Aortic smooth muscle cell (primary cell): ENCODE measurements at places on chromosomes 2 and 18. TPM values are rescaled to one million over a fixed set of nuclear protein-coding genes. Genes with fewer than 3 reads are reported as not detected.

Gene MAPRE3
- 3.6 and 5.7 TPM in 2 replicates for total RNA-seq

Gene IWS1
- total RNA-seq: 45.6 and 48.6 TPM in 2 replicates

Gene AGAP1
- total RNA-seq: 7.9 and 8.0 TPM in 2 replicates

Gene LRATD1
- 0.26 TPM in 1 of 2 replicates, not detected in the other for total RNA-seq

Gene CNOT11
- 15.3 and 16.2 TPM in 2 replicates for total RNA-seq

Gene CFC1
- not detected in 2 replicates for total RNA-seq

Gene CDH20
- total RNA-seq: not detected in 2 replicates

Gene MC5R
- not detected in 2 replicates for total RNA-seq

Gene LYPD6B
- total RNA-seq: not detected in 2 replicates

Gene DSC2
- total RNA-seq: under 0.01 TPM in 1 of 2 replicates, not detected in the other

Gene CEBPZ
- 43.7 and 59.5 TPM in 2 replicates for total RNA-seq

Gene GALNT5
- 28.8 and 64.5 TPM in 2 replicates for total RNA-seq

Gene CAPN14
- total RNA-seq: 0.12 and 0.26 TPM in 2 replicates

Gene MC4R
- total RNA-seq: not detected in 2 replicates

Gene MPP4
- total RNA-seq: 1.7 and 2.0 TPM in 2 replicates

Gene ESPNL
- total RNA-seq: 0.06 and 0.40 TPM in 2 replicates

Gene SCN3A
- total RNA-seq: 0.13 and 0.62 TPM in 2 replicates

Gene TNFRSF11A
- total RNA-seq: 1.5 and 2.2 TPM in 2 replicates

Gene GCG
- not detected in 2 replicates for total RNA-seq

Gene POLR1B
- 10.4 and 13.5 TPM in 2 replicates for total RNA-seq

Gene CRYGD
- total RNA-seq: not detected in 2 replicates

Gene SLC38A11
- 0.06 TPM in 1 of 2 replicates, not detected in the other for total RNA-seq

Gene RFTN2
- 19.7 and 25.6 TPM in 2 replicates for total RNA-seq

Gene FASTKD2
- 35.6 and 37.7 TPM in 2 replicates for total RNA-seq

Gene DUSP28
- total RNA-seq: 3.4 and 3.5 TPM in 2 replicates

Gene KRTCAP3
- 0.13 and 0.37 TPM in 2 replicates for total RNA-seq

Gene FAM237A
- not detected in 2 replicates for total RNA-seq

Gene POMC
- 1.2 and 1.3 TPM in 2 replicates for total RNA-seq
